ENCODE measurements at places on chromosomes 5 and 9. TPM values are rescaled to one million over a fixed set of nuclear protein-coding genes. Genes with fewer than 3 reads are reported as not detected.
A peak's percentile ranks its signal among the peaks of the same experiment; 100 is the strongest.

UHRF2 gene
- 21.2 TPM for polyA plus RNA-seq

ALDH1B1 gene
- 39.4 TPM for polyA plus RNA-seq

FAM81B gene
- not detected for polyA plus RNA-seq

FGF10 gene
- not detected for polyA plus RNA-seq

DNA sequence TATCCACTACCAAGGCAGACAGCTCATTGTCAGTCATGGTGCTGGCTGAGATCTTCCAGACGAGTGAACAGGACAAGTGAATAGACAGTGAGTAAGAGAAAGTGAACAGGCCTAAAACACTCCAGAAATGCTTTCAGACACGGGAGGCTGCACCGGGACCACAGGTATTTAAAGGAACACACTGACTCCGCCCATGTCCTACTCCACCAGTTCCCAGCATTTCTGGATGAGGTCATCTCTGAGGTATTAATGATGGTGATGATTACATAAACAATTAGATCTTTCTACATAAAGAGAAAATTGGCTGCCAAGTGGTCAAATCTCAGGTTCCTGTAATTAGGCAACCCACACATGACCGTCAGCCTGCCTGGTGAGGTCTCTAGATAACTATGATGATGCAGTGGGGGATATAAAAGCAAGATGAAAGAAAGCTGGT lies at the start of gene ACTBL2:
Gene ACTBL2 (minus strand): TSS at position 141 of the 436 bp plus-strand sequence. CDS start 104 bp downstream, at position 37.
- no peak within 1 kb of the TSS for H3K4me3 ChIP-seq
- no peaks in the 10 kb centered on the region for H3K36me3 ChIP-seq
- H3K27ac ChIP-seq, result peak within 1 kb of the TSS; percentile 32
- peaks cover 22% of the 10 kb centered on the region for H3K4me1 ChIP-seq
- H3K27me3 ChIP-seq, result no peaks in the 10 kb centered on the region
- peak; percentile 79 for DNase-seq

- no peak for DNase-seq
- peak overlapping the region; percentile 99 for H3K27ac ChIP-seq
- H3K27me3 ChIP-seq, result no peaks in the 10 kb centered on the region
- H3K4me1 ChIP-seq, result peaks cover 50% of the 10 kb centered on the region
Observed at GRCh38 chr9:87712801-87713277, 13.1 kb upstream of the CTSL start.

GRCh38 chr5:6448622-6449464 lies at the start of gene UBE2QL1:
Gene UBE2QL1, plus strand, starts transcription at chr5:6448859. Its CDS starts 35 bp downstream, at chr5:6448894.
- H3K4me3 ChIP-seq, result no peak within 1 kb of the TSS
- H3K4me1 ChIP-seq, result no peaks in the 10 kb centered on the region
- H3K27me3 ChIP-seq, result peaks cover 40% of the 10 kb centered on the region
- peak; percentile 20 for DNase-seq

Data from GM23248 (cell line).